ENCODE measurements at places on chromosomes 13 and 19.

- no peak for ATAC-seq
Measured at GRCh38 chr19:55700813-55701212, 25.8 kb downstream of the EPN1 start.

DNA sequence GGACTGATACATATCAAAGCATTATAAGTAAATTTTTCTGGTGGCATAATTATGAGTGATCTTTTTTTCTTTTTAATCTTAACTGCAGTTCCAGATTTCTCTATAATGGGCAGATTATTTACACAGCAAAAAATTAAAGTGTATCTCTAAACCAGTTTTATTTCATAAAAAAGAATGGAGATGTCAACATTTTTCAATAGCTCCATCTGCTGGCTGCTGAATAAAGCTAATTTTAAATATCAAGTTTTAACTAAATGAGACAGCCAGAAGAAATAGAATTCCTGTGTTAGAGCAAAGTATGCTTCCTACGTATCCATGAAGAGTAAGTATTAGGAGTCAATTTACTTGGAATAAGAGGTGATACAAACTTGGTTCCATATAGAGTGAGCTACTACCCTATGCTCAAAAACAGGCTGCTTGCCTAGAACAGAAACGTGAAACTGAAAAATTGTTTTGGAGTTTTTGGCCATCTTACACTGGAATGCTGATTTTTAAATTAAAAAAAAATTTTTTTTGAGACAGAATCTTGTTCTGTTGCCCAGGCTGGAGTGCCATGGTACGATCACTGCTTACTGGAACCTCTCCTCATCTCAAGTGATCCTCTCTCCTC is 5.0 kb upstream of the PDS5B start:
- no peak for ATAC-seq

- ATAC-seq: no peak
Measured at GRCh38 chr13:33764716-33765115, 53.2 kb upstream of the RFC3 start.

- ATAC-seq: no peak
Measured at GRCh38 chr13:100130092-100130491, 41.2 kb downstream of the PCCA start.

DNA sequence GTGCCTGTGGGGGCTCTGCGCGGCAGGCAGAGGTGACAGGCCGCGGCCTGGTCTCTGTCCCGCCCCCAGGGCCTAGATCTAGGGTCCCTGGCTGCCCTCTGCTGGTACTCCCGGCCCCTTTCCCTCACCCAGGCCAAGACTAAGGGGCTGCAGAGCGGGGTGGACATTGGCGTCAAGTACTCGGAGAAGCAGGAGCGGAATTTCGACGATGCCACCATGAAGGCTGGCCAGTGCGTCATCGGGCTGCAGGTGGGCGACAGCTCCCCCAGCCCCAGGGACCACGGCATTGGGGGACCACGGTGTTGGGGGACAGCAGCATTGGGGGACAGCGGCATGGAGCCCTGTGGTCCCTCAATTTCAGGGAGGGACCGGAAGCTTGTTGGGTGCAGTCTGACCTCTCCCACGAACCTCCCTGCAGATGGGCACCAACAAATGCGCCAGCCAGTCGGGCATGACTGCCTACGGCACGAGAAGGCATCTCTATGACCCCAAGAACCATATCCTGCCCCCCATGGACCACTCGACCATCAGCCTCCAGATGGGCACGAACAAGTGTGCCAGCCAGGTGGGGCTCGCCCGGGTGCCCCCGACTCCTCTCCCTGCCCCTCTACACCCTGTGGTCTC is 3.8 kb upstream of the ABCA7 start:
- no peak for ATAC-seq

- ATAC-seq: peak; percentile 46
Measured at GRCh38 chr13:50290186-50290585, 274.9 kb downstream of the KCNRG start.

Measured in activated CD4-positive, CD25-positive, alpha-beta regulatory T cell treated with anti-CD3 and anti-CD28 coated beads, Interleukin-2, amount 50 U/mL, for 24 hours (primary cell).